Epithelial cell of prostate (primary cell): ENCODE measurements at places on chromosomes 5 and 9.

DNA sequence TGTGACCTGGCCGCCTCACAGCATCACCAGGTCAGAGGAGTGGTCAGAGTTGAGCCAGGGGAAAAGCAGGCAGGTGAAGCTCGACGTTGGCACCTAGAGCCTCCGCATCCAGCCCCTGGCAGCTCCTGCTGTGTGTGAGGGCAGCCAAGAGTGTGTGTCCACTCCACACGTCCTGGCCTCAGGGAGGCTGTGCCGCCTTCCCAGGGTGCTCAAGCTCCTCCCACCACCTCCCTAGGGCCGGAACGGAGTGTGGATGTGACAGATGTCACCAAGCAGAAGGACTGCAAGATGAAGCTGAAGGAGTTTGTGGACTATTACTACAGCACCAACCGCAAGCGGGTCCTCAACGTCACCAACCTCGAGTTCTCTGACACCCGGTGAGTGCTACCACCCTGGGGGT lies 72.5 kb downstream of the PHF2 start:
- DNase-seq = no peak

- DNase-seq = no peak
Measured at GRCh38 chr9:130354806-130355205, 89.2 kb downstream of the HMCN2 start.

GRCh38 chr9:38024036-38024681 lies 44.9 kb downstream of the SHB start:
- peak; percentile 84 for DNase-seq

DNA sequence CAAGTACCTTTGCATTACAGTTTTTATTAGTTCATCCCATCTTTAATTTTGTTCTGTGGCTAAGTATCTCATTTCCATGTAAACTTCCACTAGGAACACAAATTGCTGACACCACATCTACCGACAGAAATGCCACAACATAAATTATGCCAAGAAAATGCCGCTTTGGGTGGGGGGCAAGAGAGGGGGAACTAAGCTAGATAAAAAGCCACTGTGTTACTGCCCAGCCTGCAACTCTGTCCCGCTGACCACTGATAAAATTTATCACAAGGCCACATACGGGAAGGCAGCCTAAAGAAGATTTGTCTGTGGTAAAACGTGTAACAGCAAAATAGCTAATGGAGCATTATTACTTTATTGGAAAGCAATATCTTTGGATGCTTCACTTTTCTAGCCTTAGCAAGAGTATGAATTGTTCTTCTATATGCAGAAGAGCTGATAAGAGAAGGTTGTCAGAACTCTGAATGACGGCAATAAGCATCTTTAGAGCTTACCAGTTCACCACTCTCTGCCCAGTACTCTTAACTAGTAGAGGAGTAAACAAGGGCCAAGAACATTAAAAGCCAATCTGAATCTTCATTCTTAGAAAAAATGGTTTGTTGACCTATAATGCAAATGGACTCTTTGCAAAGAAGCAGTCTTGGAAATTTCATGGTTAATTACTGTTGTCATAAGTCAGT lies 172.2 kb upstream of the MEF2C start:
- no peak for DNase-seq

DNA sequence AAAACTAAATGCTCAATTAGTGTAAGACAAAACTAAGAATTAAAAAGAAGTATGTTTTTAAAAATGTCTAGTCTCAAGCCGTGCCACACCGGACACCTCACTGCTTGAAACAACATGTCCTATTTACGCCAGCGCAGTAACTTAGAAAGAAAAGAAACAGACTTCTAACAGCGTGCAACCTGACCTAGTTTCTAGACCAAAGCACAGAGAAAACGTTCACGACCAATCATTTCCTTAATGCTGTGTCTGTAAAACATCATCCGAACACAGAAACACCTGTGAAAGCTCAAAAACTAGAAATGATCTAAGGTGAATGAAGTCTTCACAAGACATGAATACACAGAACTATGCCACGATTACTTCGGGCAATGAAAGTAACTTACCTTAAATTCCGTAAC lies 4.0 kb downstream of the BRD9 start:
- DNase-seq = no peak

GRCh38 chr9:104025104-104025503 lies 69.0 kb upstream of the SMC2 start:
- peak; percentile 10 for DNase-seq

- DNase-seq = no peak
Measured at GRCh38 chr5:17666726-17667235, 32.5 kb downstream of the TAF11L14 start.

DNA sequence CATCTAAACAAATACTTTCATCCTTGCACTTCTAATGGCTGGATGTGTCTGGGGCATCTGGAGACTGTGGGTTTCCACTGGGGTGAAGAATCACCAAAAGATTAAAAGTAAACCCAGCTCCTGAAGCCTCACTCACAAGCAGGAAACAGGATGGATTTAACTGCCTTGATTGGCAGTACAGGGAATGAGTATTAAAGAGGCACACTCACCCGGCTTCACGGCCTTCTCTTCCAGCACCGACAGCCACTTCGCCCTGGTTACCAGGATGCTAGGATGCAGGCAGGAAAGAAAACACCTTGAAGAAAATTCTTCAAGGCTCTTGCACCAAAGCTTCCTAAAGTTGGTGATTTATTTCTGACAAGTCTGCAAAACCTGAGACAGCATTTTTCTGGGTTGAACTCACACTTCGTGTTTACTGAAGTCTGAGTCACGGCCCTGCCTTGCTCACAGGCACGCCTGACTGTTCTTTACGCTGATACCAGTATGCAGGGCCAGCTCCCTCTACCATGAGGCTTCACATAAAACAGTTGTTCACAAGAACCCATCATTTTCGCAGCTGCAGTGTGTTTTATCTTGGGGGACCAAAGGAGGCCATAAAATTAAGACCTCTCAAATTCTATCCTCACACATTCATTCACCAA lies 56.5 kb upstream of the ZNF354A start:
- DNase-seq = peak; percentile 85

DNA sequence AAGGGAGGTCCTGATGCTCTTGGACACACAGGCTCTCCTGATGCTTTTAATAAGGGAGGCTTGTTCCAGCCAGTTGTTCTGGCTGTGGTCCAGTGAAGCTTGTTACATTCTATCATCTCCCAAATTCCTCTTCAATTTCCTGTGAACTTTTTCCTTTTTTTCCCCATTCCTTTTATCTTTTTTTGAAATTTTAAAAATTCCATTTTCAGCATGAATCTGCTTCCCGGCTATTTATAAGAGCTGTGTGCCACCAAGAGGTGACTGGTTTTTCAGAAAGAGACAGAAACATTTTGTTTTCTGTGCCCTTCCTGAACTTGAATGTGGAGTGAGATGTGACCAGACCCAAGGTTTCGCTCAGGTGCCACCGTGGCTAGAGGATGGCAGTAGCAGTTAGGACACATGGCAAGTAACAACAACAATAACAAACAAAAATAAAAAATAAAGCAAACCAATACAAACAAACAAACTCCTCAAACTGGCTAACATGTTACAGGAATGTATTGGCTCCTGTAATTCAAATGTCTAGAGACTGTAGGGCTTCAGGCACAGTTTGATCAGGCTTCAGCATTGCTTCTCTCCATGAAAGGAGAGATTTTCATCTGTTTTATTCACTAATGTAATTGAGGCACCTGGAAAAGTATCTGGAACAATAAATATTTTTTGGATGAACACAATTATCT lies 121.1 kb downstream of the BOD1 start:
- DNase-seq = no peak

- DNase-seq = no peak
Measured at GRCh38 chr5:3122985-3123762, 371.7 kb upstream of the IRX2 start.

GRCh38 chr5:74616236-74617146 lies 24.0 kb downstream of the ENC1 start:
- no peak for DNase-seq

DNA sequence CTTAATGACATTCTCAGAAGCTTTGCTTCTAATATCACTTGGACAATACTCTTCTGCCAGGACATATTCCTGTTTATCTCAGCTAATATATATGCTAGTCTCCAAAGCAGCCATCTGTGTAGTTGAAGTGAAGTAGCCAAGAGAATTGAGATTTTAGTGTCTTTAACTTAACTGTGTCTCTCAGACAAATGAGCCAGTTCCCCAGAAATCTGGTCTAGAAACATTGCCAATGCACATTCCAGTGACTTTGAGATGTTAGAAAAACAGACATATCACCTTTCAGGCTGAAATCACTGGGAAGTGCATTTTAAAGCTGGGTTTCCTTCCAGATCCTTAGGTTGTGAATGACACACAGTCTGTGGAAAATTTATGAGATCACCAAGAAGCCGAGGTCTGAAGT lies 114.6 kb downstream of the MTX3 start:
- no peak for DNase-seq

DNA sequence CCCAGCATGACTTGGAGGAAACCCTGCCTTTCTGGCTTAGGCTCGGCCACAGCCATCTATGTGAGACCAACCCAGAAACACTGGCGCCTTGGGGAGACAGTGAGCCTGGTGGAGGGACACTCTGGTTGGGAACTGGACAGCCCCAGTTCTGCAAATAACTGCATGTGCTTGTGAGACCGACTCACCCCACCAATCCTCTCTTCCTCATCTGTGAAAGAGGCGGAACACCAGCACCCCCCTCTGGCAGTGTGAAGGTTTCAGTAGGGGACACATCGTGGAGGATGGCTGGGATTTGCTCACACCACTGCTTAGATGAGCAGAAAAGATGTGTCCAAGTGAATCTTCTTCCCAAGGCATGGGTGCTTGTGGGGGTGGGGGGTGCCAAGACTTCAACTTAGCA lies 43.4 kb upstream of the N4BP3 start:
- no peak for DNase-seq

- no peak for DNase-seq
Measured at GRCh38 chr9:9142001-9142400, 1342.4 kb upstream of the DMAC1 start.

GRCh38 chr9:27655441-27655840 lies 82.2 kb upstream of the C9orf72 start:
- no peak for DNase-seq

GRCh38 chr9:129542741-129543140 lies 78.2 kb downstream of the C9orf50 start:
- peak; percentile 48 for DNase-seq

DNA sequence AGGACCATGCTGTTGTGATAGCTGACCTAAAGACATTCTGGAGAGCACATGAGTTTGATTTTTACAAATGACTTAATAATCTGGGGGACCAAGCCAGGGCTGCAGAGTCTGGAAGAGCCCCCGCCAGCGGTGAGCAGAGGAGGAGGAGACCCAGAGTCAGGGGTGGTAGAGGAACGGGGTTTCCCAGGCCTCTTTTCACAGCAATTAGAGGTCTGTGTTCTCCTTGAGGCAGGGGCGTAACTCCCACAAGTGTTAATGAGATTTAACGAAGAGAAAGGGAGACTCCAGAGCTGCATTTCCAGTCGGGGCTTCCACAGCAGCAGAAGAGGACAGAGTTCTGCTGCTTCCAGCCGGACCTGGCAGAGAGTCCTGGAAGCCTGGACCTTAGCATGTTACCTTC lies 137.9 kb upstream of the SLC24A2 start:
- no peak for DNase-seq

DNA sequence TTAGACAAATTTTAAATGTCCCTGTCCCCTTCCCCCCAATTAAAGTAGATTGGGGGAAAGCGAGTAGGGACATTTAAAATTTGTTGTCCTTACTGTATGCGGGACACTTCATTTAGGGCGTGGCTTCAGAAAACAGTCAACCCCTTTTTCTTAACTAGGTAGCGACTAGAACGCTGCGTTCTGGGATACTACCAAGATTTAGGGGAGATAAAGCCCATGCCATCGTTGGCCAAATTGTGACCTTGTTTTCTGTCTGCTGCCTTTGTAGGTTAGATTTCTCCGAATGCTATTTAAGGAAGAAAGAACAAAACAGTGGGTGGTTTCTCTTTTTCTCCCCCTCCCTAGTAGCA lies 1.2 kb downstream of the CKS2 start:
- no peak for DNase-seq

DNA sequence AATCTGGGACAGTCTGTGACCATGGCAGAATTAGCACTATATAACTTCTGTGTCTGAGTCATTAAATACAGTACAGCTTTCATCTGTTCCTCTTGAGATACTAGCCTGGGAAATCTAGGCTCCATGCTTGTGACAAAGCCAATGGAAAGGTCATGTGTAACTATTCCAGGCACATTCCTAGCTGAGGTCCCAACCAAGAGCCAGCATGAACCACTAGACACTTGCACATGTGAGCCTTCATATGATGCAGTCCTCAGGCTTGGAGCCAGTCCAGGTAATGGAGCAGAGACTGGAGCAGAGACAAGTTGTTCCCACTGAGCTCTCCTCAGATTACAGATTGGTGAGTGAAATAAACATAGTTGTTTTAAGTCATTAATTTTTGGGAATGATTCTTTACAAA lies 412.4 kb upstream of the ZNF462 start:
- DNase-seq = no peak

DNA sequence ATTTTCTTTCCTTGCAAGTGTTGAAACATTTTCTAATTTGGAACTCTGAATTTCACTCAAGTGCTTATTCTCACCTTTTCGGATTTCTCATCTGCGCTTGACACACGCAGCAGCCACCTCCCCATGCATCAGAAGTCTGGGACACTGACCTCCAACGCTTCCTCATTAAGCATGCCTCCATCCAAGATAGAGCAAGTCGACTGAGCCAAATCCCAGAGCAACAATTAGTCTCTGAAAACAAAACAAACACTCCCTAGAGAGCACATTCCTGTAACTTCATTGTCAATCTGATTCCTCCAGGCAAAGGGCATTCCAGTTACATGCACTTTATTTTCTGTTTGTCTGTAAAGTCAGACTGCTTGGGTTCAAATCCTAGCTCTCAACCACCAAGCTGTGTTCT lies 5.7 kb downstream of the CD180 start:
- no peak for DNase-seq

DNA sequence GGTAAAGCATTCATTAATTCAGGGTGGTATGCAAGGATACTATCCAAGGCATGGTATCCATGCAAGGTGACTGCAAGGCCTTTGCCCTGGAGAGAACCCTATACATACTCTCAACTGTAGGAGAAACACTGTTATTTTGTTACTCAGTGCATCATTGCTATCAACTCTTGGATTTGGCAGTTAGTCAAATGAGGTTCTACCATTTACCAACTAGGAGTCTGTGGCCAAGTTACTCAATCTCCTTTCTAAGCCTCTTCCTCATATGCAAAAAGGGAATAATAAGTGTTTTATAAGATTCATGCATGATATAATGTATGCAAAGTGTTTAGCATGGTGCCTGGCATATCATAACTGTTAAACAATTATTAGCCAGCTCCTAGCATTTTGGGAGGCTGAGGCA lies 4.0 kb downstream of the PCDHGC3 start:
- DNase-seq = no peak

GRCh38 chr5:107955321-107955720 lies 284.6 kb upstream of the EFNA5 start:
- no peak for DNase-seq

GRCh38 chr5:85998656-85999055 lies 619.1 kb upstream of the COX7C start:
- DNase-seq = no peak

- DNase-seq = no peak
Measured at GRCh38 chr5:95845391-95845790, 22.9 kb upstream of the GLRX start.

- no peak for DNase-seq
Measured at GRCh38 chr5:134240421-134240962, 14.6 kb upstream of the PPP2CA start.

- DNase-seq = no peak
Measured at GRCh38 chr9:117938086-117938485, 233.9 kb downstream of the TLR4 start.
